Heart right ventricle (tissue), 16 donors: ENCODE measurements at places on chromosomes 7 and 10. TPM values are rescaled to one million over a fixed set of nuclear protein-coding genes. Genes with fewer than 3 reads are reported as not detected.

DNA sequence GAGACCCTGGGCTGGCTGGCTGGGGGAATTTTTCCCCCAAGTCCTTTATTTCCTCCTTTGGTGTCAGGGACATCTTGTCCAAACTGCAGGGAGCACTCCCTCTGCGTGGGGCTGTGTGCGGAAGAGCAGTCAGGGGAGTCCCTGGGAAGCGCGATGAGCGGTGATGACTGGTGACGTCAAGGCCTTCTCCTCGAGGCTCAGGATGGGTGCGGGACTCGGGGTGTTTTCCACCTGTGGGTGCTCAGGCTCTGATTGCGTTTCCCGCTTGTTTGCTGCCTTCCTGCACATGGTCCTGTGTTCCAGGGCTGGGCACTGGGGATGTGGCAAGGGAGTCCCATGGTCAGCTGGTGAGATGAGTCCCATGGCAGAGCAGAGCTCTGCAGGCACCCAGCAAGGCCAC is 101.2 kb downstream of the DOCK1 start:
- no peak for DNase-seq
- H3K27me3 ChIP-seq = no peaks in the 10 kb centered on the region
- H3K27ac ChIP-seq = no peak overlapping the region
- H3K4me3 ChIP-seq = no peak overlapping the region

DNA sequence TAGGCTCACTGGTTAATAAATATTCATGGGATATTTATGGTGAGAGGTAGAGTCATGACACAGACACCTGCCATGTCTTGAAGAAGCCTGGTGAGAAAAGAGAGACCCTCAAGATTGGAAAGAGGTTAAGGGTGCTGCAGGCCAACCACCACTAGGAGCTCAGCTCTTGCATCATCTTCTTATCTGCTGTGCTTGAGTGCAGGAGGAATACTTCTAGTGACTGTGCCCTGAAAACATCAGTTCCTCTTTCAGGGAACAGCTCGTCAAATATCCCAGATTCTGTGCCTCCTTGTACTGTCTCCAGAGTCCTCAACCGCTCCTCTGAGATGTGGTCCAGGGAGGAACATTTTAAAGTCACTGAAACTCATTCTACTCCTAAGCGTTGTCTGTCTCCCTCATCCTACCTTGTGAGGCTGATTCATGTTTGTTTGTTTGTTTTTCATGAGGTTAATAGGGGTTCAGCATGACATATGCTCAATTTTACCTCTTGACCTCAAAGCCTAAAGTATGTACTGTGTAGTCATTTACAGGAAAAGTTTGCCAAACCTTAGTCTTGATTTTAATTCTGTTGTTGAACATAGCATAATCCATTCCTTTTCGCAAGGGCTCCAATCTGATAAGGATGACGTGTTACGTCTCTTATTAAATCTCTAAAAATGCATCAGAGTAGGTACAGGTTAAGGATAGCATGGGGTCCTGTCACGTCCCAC is 293.1 kb downstream of the C7orf25 start:
- no peaks in the 10 kb centered on the region for H3K4me1 ChIP-seq
- no peaks in the 10 kb centered on the region for H3K36me3 ChIP-seq
- no peak for DNase-seq
- H3K27me3 ChIP-seq = no peaks in the 10 kb centered on the region
- H3K27ac ChIP-seq = no peak overlapping the region

GRCh38 chr7:3493499-3493898 is 192.4 kb downstream of the SDK1 start:
- no peak overlapping the region for H3K27ac ChIP-seq
- no peaks in the 10 kb centered on the region for H3K27me3 ChIP-seq
- H3K4me3 ChIP-seq = no peak overlapping the region

Gene CLRN3
- not detected for total RNA-seq
